ENCODE measurements at places on chromosomes 7 and 10.

- no peak for DNase-seq
These were observed 1.8 kb upstream of the INTS1 start for GRCh38 chr7:1505731-1506550.

GRCh38 chr10:131650169-131650705, 250.6 kb upstream of the PPP2R2D start:
- DNase-seq: no peak

GRCh38 chr10:79090134-79090803, 21.5 kb downstream of the ZMIZ1 start:
- DNase-seq: no peak

DNA sequence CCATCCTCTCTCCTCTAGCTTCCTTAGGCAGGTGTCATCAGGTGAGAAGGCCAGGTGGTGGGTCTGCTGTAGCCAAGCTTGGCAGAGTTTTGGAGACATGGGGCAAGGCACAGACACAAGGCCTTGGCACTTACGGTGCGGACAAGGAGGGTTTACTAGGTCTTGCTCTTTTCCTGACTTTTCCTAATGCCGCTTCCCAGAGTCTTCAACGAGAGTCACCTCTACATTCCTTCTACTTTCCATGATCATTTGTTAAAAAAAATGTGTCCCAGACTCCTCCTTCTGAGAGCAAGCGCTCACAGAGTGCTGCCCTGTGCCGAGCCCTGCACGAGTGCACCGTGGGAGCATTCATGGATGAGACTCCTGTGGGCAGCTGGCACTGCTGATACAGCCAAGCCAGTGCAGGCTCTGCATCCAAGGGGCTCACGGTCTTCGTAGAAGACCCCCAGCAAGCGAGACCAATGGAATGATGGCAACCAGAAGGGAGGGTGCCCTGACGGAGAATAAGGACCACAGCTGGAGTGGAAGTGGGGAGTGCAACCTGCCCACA, 243.0 kb upstream of the MKI67 start:
- DNase-seq: no peak

GRCh38 chr10:84397735-84398144, 69.4 kb downstream of the CCSER2 start:
- DNase-seq: no peak

- peak; percentile 79 for DNase-seq
These were observed 120.1 kb upstream of the ACBD5 start for GRCh38 chr10:27360581-27361172.

GRCh38 chr7:123789817-123790216, 41.0 kb upstream of the WASL start:
- no peak for DNase-seq

DNA sequence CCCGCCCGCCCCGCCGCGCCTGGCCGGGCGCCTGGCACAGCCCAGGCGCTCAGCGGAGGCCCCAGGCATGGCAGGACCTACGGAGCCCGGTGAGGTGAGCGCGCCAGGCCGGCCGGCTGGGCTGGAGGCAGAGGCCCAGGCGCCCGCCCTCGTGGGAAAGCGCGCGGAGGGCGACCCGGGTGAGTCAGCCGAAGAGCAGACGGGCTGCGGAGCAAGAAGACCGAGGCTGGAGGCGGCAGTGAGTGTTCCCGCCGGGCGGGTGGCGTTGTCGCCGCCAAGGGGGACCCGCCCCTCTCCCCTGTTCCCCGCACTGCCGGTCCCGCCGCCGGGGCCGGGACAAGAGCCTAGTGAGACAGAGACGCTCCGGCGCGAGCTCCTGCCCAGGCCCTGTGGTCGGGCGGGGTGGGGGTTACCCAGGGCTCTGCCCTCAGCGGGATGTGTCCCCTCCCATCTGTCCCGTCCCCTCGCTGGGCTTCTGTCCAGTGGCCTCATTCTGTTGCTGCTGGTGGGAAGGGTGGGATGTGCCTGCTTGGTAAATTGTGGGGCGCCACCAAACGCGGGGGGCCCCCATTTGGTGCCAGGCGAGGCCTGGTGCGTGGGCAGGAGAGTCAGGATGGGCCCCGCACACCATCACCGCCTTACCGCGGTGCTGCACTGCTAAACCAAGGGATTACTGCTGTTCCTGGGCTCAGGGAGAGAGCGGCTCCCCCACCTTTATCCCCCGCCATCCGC, 17.0 kb upstream of the NODAL start:
- DNase-seq: peak; percentile 49

- DNase-seq: no peak
These were observed 325.4 kb upstream of the SEMA3C start for GRCh38 chr7:81244224-81244623.

Measured in stimulated activated naive CD4-positive, alpha-beta T cell treated with Interleukin-2 at 50 U/mL for 16 hours (primary cell).